ENCODE measurements at places on chromosomes 13 and 19.

DNA sequence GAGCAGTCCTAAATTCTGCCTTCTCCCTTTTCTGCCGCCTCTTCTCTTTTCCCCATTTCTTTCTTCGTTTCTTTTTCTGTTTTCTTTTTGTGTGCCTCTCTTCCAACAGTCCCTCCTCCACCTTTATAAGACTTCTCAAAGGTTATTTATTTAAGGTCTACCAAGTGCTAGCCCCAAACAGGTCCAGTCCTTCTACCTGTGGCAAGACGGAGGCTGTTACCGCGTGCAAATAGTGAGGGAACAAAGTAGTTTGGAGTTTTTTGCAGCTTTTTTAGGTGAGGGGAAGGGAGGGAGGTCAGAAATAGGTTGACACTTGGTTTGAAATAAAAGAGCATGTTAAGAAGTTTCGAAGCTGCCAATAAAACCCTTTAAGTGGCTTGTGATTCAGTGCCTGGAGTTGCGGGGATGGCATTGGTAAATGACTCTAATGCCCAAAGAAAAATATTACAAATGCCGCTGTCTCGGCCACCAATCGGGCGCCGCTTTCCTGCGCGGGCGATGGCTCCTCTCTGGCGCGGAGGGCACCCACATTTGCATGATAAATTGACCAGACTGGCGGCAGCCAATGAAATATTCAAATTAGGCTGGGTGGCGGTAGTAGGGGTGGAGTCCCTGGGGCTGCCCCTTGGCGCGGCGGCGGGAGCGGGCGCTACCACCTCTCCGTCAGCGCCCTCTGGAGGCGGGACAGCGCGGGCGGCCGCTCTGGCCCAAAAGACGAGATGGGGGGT, 7.5 kb upstream of the TSHZ3 start:
- DNase-seq = peak; percentile 49

- no peak for DNase-seq
Measured at GRCh38 chr13:27309967-27310598, 39.5 kb downstream of the RASL11A start.

DNA sequence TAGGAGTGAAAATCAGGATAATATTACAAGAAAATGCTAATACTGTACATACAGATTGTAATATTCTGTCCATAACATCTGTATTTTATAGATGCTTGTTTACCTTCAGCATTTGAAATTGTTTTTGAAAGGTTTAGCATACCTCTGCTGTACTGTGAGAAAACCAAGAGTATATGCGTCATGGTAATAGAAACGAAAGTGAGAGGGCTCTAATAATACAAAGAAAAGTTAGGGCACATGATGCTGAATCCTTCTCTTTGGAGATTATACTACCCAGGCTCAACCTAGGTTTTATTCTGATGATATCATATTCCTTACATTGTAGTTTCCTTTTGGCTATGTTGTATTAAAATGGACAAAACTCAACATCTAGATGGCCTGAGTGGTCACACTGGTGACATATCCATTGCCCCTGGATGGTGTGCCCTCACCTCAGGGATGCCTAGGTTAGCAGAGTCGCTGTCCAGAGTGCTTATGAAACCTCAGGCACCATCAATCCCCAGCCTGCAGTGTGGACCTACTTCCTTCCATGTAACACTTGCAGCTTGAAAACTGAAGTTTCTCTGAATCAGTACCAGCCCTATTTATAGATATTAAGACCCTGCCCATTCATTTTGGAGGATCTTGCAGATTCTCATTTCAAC, 253.7 kb downstream of the KCTD12 start:
- DNase-seq = no peak

- DNase-seq = no peak
Measured at GRCh38 chr13:74027161-74027779, 106.9 kb downstream of the KLF12 start.

GRCh38 chr13:92510416-92510815, 716.2 kb upstream of the GPC6 start:
- DNase-seq = no peak

DNA sequence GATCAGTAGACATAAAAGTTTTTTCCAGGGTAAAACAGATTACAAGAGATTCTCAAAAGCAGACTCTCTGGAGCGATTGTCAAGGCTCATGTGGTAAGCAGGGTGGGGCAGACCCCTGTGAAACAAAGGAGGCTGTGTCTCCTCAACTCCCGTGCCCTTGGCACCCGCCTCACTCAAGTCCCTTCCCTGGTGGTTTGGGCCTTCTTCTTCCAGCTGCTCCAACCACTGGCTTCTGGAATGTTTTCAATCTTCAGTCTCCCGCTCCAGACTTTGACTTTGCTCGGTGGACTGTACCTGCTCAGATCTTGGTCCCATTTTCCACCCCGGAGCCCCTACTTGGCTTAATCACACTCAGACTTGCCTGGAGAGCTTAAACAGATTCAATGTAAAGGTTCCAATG, 74.8 kb upstream of the STK24 start:
- no peak for DNase-seq

DNA sequence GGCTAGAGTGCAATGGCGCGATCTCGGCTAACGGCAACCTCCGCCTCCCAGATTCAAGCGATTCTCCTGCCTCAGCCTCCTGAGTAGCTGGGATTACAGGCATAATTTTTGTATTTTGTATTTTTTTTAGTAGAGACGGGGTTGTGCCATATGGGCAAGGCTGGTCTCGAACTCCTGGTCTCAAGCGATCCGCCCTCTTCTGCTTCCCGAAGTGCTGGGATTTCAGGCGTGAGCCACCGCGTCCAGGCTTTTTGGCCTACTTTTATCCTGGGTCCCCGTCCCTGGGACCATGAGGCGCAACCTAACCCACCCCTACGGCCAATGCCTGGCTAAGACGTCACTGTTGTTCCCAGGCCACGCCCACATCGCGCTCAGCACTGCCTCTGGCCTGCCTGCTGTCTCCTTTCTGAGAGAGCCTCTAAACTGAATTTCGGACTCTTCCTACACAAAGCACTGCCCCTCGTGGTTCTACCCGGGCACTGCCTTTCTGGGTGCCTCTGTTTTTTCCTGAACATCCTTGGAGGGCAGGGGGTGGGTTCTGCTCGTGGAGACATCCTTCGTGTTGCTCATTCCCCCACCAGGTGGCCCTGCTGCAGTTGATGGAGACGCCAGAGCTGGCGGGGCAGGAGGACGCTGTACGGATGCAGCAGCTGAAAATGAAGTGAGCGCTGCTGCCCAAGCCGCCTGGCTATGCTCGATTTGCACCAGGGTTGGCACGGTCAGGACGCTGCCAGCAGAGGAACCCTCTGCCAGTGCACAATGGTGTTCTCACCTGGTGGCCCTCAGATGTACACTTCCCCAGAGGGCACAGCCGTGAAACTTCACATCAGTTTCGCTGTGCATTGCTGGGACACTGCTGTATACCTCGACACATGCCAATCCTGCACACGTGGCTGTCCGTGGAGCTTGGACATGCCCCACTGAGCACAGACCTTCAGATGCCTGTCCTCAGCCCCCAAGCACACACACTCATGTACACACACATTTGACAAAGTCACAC, 2.0 kb downstream of the REX1BD start:
- no peak for DNase-seq

- no peak for DNase-seq
Measured at GRCh38 chr13:25143706-25144105, 28.4 kb downstream of the AMER2 start.

GRCh38 chr19:55080968-55081769, 5.5 kb downstream of the EPS8L1 start:
- peak; percentile 88 for DNase-seq

DNA sequence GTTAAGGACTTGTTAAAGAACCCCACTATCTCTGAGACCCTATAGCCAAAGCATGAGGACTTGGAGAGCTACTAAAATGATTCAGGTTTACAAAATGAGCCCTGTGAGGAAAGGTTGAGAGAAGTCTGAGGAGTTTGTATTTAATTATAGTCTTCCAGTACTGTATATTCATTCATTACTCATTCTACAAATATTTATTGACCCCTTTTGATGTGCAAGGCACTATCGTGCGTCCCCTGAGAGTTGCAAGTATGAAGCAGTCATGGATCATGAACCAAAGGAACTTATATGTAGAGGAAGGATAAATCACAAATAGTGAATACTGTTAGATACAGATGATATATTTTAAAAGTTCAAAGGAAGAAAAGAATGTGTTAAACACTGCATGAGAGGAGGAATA, 84.4 kb downstream of the DNAJC15 start:
- DNase-seq = no peak

DNA sequence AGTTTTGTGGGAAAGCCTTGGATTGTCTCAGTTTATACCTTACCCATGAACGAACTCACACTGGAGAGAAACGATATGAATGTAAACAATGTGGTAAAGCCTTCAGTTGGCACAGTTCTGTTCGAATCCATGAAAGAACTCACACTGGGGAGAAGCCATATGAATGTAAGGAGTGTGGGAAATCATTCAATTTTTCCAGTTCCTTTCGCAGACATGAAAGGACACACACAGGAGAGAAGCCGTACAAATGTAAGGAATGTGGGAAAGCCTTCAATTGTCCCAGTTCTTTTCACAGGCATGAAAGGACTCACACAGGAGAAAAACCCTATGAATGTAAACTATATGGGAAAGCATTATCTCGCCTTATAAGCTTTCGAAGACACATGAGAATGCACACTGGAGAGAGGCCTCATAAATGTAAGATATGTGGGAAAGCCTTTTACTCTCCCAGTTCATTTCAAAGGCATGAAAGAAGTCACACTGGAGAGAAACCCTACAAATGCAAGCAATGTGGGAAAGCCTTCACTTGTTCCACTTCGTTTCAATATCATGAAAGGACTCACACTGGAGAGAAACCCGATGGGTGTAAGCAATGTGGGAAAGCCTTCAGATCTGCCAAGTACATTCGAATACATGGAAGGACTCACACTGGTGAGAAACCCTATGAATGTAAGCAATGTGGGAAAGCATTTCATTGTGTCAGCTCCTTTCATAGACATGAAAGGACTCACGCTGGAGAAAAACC, 7.5 kb upstream of the ZNF440 start:
- DNase-seq = no peak

DNA sequence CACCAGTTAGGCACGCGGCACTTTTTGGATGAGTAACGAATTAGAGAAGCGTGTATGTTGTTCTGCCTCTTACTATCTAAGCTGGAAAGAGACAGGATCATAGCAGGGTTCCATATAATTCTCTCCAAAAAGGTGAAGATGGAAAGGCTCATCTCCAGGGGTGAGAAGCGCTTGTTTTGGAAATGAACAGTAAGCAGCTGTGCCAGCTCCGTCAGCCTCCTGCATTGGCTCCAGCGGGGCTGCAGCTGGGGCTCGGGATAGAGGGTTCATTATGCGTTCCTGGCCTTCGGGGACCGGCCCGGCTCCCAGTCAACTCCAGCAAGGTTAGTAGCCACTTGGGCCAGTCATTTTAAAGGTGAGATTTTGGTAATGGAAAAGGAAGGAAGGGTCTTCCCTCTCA, 155.5 kb downstream of the COL4A1 start:
- no peak for DNase-seq

GRCh38 chr19:7067716-7068115, 1.8 kb upstream of the ZNF557 start:
- DNase-seq = no peak
